ENCODE measurements at places on chromosomes 2 and 18.

GRCh38 chr18:46916551-46917107, 678 bp downstream of the PIAS2 start:
- DNase-seq = no peak

- DNase-seq = no peak
Measured at GRCh38 chr2:150977296-150977695, 284.4 kb downstream of the RBM43 start.

- no peak for DNase-seq
Measured at GRCh38 chr2:11132036-11132671, 23.1 kb upstream of the SLC66A3 start.

GRCh38 chr2:188676010-188676400, 298.2 kb upstream of the COL3A1 start:
- DNase-seq = no peak

DNA sequence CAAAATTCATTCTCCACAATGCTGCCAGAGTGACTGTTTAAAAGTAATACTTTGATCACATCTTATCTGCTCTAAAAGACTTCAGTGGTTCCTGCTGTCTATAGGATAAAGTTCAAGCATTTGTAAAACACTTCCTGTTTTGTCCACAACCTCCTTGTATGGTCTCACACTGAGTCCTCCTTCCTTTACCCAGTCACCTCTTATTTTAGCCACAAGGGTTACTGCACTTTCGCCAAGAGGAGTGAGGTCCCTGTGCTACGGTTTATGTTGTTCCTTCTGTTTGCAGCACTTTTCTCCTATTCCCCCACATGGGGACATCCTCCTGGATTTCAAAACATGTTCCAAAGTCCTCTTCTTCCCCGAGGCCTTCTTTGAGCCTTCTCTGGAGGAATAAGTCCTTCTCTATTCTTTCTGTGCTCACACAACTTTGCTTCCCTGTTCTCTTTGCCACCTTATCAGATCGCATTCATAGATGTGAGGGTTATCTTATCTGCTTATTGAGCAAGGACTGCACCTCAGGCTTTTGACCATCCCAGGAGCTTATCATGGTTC, 112.2 kb upstream of the NABP1 start:
- DNase-seq = no peak
